ENCODE measurements at places on chromosomes 4 and X.

GRCh38 chrX:104270916-104271512 lies 16.3 kb upstream of the ESX1 start:
- DNase-seq: peak; percentile 35

DNA sequence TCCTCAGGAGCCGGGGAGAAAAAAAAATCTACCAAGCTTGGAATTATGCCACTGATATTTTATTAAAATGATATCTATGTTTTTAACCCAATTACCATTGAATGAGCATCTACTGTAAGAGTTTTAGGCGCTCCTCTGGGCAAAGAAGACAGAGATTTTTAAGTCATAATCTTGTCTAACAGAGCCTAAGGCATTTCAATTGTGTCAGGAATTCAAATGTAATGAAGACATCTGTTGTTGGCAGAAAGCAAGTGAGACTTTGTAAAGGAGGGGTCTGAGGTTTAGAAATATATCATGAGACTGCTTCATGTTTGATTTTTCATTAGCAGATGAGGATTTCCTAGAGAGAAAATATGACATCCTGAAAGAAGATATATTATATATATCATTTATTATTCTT lies 1158.1 kb downstream of the FSTL5 start:
- no peak for DNase-seq

- no peak for DNase-seq
These were observed 2.9 kb downstream of the USP11 start for GRCh38 chrX:47235691-47236103.

DNA sequence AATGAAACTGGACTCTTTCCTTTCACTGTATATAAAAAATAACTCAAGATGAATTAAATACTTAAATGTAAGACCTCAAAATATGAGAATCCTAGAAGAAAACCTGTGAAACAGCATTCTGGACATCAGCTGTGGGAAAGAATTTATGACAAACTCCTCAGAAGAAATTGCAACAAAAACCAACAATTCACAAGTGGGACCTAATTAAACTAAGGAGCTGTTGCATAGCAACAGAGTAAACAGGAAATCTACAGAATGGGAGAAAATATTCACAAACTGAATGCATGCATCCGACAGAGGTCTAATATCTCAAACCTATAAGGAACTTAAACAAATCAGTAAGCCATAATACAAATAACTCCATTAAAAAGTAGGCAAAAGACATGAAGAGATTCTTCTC lies 851.7 kb upstream of the PCDH10 start:
- no peak for DNase-seq

GRCh38 chr4:114688059-114688458 lies 89.5 kb downstream of the UGT8 start:
- DNase-seq: no peak

GRCh38 chr4:52664479-52664878 lies 5.4 kb upstream of the USP46 start:
- no peak for DNase-seq

- no peak for DNase-seq
These were observed 11.8 kb downstream of the HDAC6 start for GRCh38 chrX:48813644-48814043.

DNA sequence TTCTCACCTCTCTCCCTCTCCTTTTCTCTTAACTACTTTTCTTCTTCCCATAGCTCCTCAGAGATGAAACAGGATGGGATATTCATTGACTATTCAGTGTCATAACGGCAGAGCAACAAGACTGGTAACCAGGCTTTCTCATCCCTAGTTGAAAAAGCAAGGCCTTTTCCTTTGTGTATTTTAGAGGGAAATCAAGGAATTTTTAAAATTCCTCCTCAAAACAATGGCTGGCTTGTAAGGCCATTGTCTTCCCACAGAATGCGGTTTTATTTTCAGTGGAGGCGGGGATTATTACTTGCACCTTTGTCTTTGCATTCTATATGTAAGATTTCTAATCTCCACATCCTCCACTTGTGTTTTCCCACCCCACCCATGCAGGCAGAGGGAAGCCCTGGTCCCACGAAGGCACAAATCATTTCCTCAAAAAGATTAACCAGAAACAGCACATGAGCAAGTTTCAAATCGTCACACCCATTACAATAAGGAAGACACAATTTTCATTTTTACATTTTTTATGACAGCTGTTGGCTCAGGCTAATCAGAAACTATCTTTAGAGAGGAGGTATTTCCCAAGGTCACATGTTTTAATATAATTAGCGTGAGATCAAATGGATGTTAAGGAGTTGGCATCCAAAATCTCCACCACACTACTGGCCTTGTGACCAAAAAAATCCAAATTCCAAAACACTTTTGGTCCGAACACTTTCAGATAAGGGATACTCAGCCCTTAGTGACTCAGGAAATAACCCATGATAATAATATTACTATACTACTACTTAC lies 53.0 kb upstream of the KDR start:
- DNase-seq: no peak

GRCh38 chr4:8540586-8540985 lies 39.6 kb upstream of the GPR78 start:
- DNase-seq: no peak

GRCh38 chr4:6964858-6965257 lies 55.2 kb downstream of the TBC1D14 start:
- no peak for DNase-seq

GRCh38 chr4:25991340-25991739 lies 77.3 kb downstream of the SMIM20 start:
- no peak for DNase-seq

- no peak for DNase-seq
These were observed 2067.7 kb downstream of the ARAP2 start for GRCh38 chr4:34176609-34177008.

GRCh38 chr4:87717276-87718031 lies 67.4 kb downstream of the DMP1 start:
- DNase-seq: no peak

- no peak for DNase-seq
These were observed 89.7 kb downstream of the TET2 start for GRCh38 chr4:105236202-105236915.

GRCh38 chrX:50812995-50813842 lies 775 bp downstream of the SHROOM4 start:
- no peak for DNase-seq

GRCh38 chr4:146650034-146650433 lies 11.3 kb downstream of the POU4F2 start:
- DNase-seq: no peak

- DNase-seq: no peak
These were observed 210.4 kb downstream of the KLHL4 start for GRCh38 chrX:87728024-87728423.

DNA sequence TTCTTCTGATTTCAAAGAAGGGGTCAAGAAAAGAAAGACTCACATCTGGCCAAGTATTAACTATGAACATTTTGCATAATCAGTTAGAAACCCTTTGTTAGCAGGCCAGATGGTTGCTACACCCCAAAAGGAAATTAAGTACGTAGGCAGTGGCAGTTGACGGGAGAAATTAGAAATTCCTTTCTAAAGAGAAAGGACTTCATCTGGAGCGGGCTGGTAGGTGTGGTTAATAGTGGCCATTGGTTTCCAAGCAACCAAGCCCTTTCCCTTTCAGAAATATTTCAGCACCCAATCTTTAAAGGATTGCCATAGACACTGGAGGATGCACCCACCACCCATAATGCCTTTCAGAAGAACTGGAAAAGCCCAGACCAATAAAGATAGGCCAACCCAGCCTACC lies 235.7 kb upstream of the LDB2 start:
- no peak for DNase-seq

- no peak for DNase-seq
These were observed 33.5 kb downstream of the ARSJ start for GRCh38 chr4:113945906-113946305.

- DNase-seq: no peak
These were observed 38.9 kb downstream of the DTHD1 start for GRCh38 chr4:36320117-36320896.

DNA sequence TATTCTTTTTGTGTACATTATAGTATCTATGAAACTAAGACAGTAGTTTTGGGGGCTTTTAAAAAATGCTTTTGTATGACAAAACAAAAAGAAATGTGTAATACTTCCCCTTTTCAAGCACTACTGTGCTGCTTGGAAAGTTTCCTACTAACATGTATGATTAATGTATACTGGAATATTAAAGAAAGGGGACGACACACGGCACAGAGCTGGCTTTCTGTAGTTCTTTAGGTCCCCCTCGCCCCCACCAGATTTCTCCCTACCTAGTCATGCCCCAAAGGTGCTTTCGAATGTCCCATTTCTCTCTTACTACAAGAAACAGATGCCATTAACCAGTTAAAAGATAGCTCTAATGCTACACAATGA lies 1.6 kb upstream of the AP1S2 start:
- no peak for DNase-seq

- DNase-seq: no peak
These were observed 18.0 kb upstream of the TMEM131L start for GRCh38 chr4:153448003-153448731.

- no peak for DNase-seq
These were observed 120.3 kb upstream of the DKK2 start for GRCh38 chr4:107156443-107156842.

DNA sequence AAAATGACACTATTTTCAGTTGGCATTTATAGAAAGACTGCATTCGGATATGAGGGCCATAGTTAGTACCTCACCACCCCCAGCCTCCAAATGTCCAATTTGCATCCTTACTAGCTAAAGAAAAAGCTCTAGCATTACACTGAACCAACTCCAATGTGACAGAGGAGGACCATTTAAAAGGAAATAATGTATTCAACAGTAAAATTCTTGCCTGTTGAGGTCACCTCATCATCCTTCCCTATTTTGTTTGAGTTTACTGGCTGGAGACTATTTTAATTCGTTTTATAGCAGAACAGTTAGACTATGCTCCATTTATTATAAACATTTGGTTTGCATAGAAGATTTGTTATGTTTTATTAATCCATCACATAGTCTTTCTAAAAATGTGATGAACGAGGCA lies 88.2 kb upstream of the PPARGC1A start:
- no peak for DNase-seq

DNA sequence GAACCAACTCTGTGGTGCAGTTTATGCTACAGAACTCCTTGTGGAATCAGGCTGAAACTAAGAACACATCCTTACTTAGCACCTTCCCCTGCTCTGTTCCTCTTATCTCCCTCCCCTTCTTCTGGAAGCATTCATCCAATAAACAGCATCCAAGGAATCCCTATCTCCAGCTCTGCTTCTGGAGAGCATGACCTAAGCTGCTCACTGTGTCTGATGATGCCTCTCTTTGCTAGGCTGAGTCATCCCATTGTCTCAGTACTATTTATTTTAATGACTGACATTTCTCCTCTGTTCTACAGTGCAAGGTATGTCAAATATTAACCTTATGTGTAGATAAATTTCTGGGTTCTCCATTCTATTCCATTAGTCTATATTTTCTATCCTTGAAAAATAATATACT lies 71.2 kb downstream of the BEND2 start:
- no peak for DNase-seq

DNA sequence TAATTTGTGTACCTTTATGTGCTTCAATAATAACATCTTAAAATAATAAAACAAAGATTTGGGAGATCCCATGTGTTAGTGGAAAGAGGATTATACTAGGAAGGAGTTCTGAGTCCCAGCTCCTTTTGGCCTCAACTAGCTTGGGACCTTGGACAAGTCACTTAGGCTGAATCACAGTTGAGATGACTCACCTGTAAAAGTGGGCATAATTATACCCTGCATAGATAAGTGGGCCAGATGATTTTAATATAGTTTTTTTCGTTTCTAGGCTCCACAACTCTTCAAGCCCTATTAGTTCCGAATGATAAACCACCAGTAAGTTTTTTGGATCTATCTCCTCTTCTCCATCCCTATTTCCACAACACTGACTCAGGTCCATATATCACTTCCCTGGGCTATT lies 131.8 kb downstream of the ENOX2 start:
- DNase-seq: no peak

DNA sequence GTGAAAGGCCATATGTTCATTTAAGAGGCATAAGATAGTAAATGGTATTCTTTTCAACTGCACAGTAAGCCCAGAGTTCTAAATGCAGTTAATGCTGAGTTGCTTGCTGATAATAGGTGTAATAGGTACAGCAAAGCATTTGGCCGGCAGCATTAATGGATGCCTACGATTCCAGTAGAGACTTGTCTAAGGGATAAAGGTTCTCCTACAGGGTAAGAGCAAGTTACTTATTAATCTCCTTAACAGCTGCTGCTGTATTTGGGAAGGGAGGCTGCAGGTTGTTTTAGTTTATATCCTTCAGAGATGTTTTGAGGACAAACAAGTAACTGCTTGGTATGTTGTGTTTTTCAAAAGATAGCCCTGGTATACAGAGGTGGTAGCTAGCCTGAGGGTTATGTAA lies 16.8 kb downstream of the TSPAN7 start:
- no peak for DNase-seq

DNA sequence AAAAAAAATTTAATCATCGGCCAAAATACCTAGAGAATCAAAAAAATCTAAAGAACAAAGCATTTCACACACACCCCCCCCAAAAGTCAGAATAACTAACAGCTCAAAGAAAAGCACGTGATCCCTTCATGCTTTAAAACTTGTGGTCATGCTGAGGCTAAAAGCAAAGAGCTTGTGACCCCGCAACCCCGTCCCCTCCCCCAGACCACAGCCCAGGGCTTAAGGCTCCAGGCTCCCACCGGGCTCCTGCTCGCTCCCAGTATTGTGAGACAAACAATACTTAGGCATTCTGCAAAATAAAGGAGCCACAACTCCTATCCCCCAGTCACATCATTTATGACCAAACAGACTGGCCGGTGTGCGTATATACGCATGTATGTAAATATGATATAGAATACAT lies 62.1 kb upstream of the CCDC160 start:
- no peak for DNase-seq

- peak; percentile 69 for DNase-seq
These were observed 31.6 kb upstream of the IRAK1 start for GRCh38 chrX:154051201-154051810.

- no peak for DNase-seq
These were observed 69.8 kb downstream of the GPAT3 start for GRCh38 chr4:83605744-83606172.

DNA sequence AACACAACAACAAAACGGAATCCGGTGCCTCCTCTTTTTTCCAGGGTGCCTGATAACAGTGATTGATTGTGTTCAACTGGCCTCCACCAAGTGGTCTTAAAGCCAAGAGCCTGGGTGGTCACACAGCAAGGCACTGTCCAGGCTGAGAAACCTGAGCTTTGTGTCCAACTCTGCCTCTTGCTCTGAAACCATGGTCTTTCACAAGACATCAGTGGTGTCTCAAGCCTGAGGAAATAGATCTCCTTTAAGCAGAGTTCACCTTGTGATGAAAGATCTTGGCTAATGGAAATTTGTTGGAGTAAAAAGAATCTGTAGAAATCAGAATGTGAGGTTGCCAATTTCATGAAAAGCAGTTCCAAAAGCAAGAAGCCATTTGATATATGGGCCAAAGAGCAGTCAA lies 47.3 kb upstream of the ACSL1 start:
- DNase-seq: no peak

- no peak for DNase-seq
These were observed 66.7 kb upstream of the PRPS1 start for GRCh38 chrX:107561468-107562215.

Data from activated CD4-positive, alpha-beta T cell treated with anti-CD3 and anti-CD28 coated beads, Interleukin-2, amount 50 U/mL, for 16 hours (primary cell).